ENCODE measurements at places on chromosomes 7 and 10.
A peak's percentile ranks its signal among the peaks of the same experiment; 100 is the strongest.

- DNase-seq = no peak
These were observed 95.4 kb upstream of the INSIG1 start for GRCh38 chr7:155202106-155202871.

- DNase-seq = no peak
These were observed 51.4 kb downstream of the CAMK2B start for GRCh38 chr7:44273681-44274622.

DNA sequence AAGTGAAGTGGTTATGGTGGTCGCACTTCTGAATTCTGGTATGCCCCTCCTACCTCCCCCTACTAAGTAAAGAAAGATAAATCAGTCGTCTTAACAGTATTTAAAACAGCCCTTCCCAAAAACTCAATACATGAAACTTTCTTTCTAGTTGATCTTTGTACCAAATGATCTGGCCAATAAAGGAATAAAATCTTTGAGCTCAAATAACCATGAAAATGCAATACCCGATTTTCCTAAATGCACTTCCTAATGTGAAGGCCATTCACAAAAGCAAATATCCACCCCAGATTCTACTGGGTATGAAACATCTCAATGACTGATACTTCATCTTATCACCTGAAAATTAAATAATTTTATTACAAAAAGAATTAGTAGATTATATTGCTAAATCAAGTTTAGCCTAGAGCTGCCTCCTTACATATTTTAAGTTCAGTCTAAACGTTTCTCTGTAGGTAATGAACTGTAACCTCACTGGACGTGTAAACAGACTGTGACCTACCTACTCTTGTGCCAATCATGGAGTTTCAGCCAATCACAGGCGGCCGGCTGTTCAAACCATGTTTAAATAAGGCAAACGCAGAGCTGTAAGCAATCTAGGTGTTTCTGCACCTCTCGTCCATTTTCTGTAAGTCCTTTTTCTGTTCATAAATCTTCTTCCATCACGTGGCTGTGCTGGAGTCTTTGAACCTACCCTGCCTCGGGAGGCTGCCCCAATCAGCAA lies 146.9 kb upstream of the AKR1E2 start:
- no peak for DNase-seq

- no peak for DNase-seq
These were observed 24.4 kb upstream of the PPIF start for GRCh38 chr10:79322616-79323543.

DNA sequence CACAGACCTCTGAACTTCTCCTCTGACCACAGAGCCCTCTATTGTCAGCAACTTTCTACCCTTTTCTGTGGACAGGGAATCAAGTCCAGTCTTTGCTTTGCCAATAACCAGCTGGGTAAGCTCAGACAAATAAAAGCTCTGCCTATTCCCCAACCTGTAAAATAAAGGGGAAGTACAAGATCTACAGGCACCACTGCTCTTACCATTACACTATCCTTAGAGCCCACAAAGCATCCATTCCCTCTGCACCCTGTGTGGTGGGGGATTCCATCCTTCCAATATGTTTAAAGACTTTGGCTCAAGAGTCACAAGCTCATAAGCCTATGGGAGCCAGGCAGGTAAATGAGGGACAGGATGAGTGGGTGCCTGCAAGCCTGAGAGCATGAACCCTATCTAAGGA lies 88.2 kb downstream of the PARD3 start:
- peak; percentile 14 for DNase-seq

Data from NCI-H69 (cell line).